ENCODE measurements at places on chromosomes 11 and 22.

DNA sequence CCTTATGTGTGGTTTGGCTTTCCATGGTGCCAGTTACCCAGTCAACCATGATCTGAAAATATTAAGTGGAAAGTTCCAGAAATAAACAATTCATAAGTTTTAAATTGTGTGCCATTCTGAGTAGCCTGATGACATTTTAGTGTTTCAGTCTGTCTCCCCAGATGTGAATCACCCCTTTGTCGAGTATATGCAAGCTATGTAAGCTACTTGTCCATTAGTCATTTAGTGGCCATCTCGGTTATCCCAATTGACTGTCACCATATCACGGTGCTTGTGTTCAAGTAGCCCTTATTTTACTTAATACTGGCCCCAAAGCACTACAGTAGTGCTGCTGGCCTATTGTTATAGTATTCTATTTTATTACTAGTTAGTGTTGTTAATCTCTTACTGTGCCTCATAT is 44.9 kb downstream of the ATG16L2 start:
- DNase-seq: no peak

- no peak for DNase-seq
Observed at GRCh38 chr11:118605116-118605867, 2.1 kb upstream of the PHLDB1 start.

GRCh38 chr22:47259990-47260389 is 497.5 kb downstream of the TBC1D22A start:
- no peak for DNase-seq

GRCh38 chr11:77568916-77569675 is 20.7 kb upstream of the AQP11 start:
- DNase-seq: no peak

GRCh38 chr22:35959121-35959800 is 69.4 kb downstream of the RBFOX2 start:
- no peak for DNase-seq

DNA sequence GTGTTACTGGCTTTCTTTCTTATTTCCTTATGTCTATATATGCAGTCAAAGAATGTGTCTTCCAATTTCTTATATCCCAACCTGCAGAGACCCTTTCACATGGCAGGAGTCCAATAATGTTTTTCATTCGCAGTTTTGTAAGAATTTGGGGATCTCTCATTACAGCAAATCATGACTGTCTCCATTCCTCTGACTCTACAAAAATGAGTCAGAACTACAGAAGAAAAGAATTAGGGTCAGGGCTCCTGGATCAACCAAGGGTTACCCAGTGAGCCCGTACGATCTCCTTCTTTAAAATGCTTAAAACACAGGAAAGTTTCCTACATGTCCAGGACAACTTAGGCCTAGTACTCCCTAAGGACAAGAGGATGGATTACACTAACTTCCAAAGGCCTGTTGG is 42.2 kb downstream of the RPUSD4 start:
- DNase-seq: no peak

- no peak for DNase-seq
Observed at GRCh38 chr22:48901324-48901723, 926.3 kb downstream of the BRD1 start.
